ENCODE measurements at places on chromosomes 11 and 22.

- no peak for DNase-seq
These were observed 104.1 kb downstream of the FBXO7 start for GRCh38 chr22:32578752-32579151.

- DNase-seq: no peak
These were observed 48.1 kb downstream of the WNT7B start for GRCh38 chr22:45928726-45929368.

- peak; percentile 55 for DNase-seq
These were observed 3.6 kb downstream of the MMP1 start for GRCh38 chr11:102794382-102794781.

DNA sequence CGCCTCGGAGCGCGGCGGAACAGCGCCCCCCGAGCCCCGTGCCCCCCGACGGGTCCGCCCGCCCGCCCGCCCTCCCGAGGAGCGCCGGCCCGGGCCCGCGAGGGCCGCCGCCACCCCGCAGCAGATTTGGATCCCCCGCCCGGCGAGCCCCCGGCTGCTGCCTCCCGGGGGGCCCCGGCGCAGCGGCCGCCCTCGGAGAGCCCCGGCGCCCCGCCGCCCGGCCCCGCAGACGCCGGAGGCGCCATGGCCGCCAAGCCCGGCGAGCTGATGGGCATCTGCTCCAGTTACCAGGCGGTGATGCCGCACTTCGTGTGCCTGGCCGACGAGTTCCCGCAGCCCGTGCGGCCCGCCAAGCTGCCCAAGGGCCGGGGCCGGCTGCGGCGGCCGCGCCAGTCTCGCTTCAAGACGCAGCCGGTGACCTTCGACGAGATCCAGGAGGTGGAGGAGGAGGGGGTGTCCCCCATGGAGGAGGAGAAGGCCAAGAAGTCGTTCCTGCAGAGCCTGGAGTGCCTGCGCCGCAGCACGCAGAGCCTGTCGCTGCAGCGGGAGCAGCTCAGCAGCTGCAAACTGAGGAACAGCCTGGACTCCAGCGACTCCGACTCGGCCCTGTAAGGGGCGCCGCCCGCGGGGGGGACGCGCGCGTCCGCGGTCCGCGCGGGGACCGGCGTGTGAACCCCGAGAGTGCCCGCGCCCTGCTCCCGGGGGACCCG is 380 bp downstream of the C11orf96 start:
- DNase-seq: peak; percentile 61

GRCh38 chr22:40368016-40368415 is 2.4 kb upstream of the SGSM3 start:
- DNase-seq: no peak

DNA sequence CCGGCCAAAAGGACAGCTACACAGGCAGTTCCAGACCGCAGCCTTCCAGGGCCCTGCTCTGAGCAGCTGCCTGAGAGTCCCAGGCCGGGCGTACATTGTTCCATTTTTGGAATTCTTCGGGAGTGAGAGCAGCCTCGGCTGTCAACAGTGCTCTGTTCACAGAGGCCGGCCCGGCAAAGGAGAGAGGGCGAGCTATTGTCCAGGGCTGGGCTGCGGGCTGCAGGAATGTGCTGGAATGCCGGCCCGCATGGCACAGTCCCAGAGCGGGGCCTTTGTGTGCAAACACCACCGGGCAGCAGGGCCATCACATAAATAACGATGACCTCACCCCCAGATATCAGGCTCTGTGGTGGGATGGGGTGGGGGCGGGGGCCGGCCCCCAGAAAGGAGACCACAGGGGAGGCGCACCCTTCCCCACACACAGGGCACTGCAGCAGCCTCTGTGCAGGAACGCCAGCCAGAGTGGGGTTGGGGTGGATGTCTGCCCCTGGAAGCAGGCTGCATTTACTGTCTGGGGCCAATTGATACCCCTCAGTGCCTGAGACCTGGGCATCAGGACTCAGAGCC is 15.8 kb downstream of the LINC01488 start:
- no peak for DNase-seq

DNA sequence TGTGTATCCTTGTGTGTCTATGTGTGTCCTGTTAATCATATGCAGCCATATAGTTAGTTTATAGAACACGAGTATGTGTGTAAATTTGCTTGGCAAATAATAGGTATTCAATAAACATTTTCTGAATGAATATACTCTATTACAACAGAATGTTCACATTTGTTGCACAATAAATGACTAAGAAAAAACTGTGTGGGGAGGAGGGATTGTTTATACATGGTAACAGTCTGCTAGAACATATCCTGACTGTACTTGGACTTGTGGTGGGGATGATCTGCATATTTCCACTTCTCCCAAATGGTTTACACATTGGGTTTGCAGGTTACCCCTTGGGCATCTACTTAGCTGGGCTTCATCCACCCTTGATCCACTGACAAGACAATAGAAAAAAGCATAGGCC is 194.6 kb downstream of the INSC start:
- DNase-seq: no peak

GRCh38 chr11:10770626-10771254 is 19.7 kb downstream of the CTR9 start:
- DNase-seq: no peak

- no peak for DNase-seq
These were observed 251 bp upstream of the UQCC3 start for GRCh38 chr11:62671236-62671607.

DNA sequence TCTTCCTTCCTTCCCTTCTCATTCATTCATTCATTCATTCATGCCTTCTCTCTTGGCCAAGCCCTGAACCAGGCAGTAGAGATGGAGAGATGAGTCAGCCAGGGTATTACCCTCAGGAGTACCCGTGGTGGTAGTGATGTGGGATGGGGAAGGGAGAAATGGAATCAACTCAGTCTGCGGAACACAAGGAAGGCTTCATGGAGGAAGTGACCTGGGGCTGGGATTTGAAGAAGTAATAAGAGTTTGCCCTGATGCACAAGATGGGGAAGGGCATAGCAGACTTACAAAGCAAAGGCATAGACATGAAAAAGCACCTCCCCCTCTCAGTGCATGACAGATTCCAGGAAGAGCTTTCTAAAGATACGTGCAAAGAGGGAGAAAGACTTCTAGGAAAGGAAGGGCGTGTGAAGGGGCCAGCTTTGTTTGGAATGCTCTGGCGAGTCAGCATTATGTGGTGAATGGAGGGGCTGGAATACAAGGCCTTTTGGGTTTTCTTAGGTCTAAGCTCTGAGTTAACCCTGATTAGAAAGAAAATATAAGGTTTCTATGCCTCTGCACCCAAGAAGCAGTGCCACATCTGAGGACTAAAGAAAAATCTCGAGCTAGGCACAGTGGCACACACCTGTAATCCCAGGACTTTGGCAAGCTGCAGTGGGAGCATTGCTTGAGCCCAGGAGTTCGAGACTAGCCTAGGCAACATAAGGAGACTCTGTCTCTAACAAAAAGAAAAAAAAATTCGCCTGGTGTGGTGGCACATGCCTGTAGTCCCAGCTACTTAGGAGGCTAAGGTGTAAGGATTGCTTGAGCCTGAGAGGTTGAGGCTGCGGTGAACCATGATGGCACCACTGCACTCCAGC is 36.4 kb upstream of the ACER3 start:
- no peak for DNase-seq

GRCh38 chr11:108866781-108867180 is 201.9 kb downstream of the DDX10 start:
- no peak for DNase-seq

- no peak for DNase-seq
These were observed 18.2 kb downstream of the DDX17 start for GRCh38 chr22:38487946-38488345.

GRCh38 chr11:67118181-67118766 is 789 bp upstream of the KDM2A start:
- DNase-seq: peak; percentile 77

DNA sequence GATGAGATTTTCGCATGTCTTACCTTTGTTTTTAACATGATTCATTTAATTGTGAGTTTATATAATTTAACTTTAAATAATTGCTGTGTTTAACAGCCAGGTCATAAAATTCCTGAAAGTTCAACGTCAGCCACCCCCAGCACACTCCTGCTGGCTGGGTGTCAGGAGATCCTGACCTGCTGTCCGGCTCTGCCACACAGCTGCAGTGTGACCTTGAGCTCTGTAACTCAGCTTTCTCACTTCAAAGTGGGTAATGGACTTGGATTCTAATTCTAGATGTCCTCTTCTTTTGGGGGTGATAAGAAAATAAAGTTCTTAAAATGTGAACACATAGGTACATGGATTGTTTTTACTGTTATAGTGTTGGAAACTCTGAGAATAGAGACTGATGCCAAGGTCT is 10.9 kb downstream of the VPS26B start:
- DNase-seq: peak; percentile 17

- no peak for DNase-seq
These were observed 5.5 kb downstream of the PKNOX2 start for GRCh38 chr11:125170001-125170509.

- no peak for DNase-seq
These were observed 88.7 kb downstream of the GALNT18 start for GRCh38 chr11:11533057-11533456.

- DNase-seq: no peak
These were observed 101.8 kb downstream of the BCR start for GRCh38 chr22:23282089-23282501.

DNA sequence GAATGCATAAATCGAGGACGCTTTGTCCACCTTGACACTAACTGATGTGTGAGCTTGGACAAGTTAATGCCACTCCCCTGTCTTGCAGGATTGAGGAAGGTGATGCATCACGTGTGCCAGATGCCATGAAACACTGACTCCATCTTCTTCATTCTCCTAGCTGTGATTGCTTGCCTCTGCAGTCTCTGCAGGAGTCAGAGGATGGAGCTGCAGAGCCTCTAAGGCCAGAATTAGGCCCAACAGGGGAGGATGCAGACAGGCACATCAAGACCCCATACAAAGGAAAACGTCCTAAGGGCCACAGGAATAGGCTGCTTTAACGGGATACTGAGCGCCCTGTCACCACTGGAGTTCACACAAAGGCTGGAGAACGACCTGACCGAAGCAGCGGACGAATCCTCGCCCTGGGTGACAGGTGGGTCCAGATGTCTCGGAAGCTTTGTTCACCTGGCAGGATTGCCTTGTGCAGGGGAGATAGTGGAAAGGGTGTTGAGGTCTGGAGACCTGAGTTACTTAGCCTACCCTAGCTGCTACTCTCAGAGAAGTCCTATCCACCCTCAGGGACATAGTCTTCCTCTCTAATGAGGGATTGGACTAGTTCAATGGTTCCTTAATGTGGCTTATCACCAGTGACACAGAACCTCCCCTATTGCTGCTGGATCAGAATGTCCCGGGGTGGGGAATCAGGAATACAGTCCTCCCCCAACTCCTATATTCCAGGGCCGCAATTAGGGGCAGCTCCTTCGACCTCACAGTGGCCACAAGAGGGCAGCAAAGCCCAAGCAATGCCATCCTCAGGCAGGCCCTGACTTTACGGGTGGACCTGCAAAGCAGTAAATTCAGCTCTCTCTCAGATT is 32.4 kb downstream of the DBX1 start:
- DNase-seq: peak; percentile 90

- no peak for DNase-seq
These were observed 585.3 kb upstream of the FAT3 start for GRCh38 chr11:91639359-91639758.

DNA sequence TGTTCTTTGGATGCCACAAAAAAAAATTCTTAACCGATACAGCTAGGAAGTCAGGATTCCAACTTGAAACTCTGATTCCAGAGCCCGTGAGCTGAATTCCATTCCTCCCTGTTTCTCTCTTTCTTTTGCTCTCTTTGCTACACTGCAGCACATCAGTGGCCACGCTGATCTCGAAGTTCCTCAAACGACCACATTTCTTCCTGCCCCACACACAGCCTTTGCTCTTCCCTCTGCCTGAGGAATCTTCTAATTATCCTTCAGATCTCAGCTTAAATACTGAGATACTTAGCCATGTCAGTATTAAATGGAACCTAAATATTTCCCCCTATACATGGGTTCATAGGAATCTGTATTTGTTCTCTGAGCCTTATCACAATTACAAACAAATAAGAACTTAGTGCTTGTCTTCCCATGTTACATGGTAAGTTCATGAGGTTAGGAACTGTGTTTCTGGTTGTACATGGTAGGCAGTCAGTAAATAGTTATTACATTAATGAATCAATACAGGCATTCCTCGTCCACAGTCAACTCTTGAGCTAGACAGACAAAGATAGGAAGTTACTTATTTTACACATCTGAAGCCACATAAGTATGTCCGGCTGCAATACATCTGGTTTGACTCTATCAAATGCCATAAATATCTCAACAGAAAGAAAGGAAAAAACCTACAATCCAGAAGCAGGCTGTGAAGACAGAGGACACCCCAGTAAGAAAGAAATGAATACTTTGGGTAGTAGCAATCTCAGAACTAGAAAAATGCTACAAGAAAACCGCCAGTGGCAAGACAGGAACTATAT is 86.6 kb downstream of the MAML2 start:
- no peak for DNase-seq

- DNase-seq: no peak
These were observed 7.3 kb upstream of the TRIM44 start for GRCh38 chr11:35655254-35655653.

GRCh38 chr22:37117092-37117491 is 7.6 kb upstream of the TMPRSS6 start:
- no peak for DNase-seq

DNA sequence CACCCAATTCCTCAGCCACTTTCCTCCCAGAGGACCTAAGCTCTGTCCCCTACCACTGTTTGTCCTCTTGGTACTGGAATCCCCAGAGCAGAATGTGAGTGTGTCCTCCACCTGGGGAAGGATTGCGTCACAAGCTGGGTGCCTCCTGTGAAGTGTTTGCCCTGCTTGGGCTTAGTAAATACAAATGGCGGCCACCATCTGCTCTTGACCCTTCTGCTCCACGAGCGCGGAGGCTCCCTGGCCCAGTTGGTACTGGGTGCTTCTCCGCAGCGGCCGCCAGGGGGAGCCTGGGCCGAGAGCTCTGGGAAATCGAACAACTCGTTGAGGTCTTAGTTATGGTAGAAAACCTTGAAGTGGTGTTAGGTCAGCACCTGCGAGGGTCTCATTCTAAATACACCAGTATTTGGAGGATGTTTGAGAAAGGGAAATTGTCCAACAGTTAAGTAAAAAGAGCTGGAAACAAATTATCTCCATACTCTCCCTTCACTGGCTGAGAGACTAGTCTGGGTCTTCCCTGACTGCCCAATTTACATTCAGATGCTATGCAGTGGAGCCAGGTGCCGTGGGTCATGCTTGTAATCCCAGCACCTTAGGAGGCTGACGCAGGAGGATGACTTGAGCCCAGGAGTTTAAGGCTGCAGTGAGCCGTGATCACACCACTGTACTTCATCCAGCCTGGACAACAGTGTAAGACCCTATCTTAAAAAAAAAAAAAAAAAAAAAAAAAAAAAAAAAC is 74.6 kb upstream of the TEAD1 start:
- peak; percentile 81 for DNase-seq

DNA sequence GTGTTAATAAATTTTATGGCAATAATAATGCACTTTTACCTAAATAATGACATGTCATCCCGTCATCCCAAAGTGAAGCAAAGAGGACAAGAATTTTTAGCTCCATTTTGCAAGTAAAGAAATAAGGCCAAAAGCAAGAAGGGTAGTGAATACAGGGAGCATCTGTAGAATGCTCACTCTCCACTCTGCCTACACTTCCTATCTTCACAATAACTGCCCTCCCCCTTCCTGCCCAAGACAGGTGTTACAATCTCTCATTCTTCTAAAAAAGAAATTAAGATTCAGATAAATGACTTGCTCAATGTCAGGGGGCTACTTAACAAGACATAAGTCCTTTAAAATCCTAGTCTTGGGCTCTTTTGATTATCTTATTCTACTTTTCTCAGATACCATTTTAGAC is 8.9 kb downstream of the RDX start:
- DNase-seq: no peak

Data from activated CD8-positive, alpha-beta memory T cell treated with anti-CD3 and anti-CD28 coated beads, Interleukin-2, amount 50 U/mL, for 48 hours (primary cell).